Aorta (tissue), 5 donors: ENCODE measurements at places on chromosomes 1 and 21. TPM values are rescaled to one million over a fixed set of nuclear protein-coding genes. Genes with fewer than 3 reads are reported as not detected.

Gene SMYD3
- 29.1 TPM for total RNA-seq

DNA sequence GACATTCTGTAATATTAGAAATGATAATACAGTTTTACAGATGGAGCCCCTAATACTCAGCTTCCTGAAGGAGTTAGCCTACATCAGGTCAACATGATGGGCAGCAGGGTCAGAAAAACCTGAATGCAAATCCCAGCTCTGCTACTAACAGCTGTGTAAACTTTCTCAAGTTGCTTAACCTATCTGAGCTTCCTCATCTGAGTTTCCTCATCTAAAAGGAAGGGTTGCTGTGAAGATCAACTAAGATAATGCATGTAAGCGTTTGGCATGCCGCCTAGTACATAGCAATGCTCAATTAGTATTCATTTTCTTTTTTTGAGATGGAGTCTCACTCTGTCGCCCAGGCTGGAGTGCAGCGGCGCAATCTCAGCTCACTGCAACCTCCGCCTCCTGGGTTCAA, 18.4 kb upstream of the DESI2 start:
- no peak overlapping the region for H3K4me3 ChIP-seq
- H3K36me3 ChIP-seq, result no peaks in the 10 kb centered on the region
- no peaks in the 10 kb centered on the region for H3K27me3 ChIP-seq
- H3K27ac ChIP-seq, result no peak overlapping the region
- DNase-seq, result no peak
- H3K4me1 ChIP-seq, result no peaks in the 10 kb centered on the region

- no peak for DNase-seq
- H3K4me1 ChIP-seq, result no peaks in the 10 kb centered on the region
- H3K4me3 ChIP-seq, result no peak overlapping the region
- no peak overlapping the region for H3K27ac ChIP-seq
These were observed 101.5 kb downstream of the C1orf94 start for GRCh38 chr1:34278211-34278610.

GRCh38 chr1:232291261-232291660, 338.7 kb downstream of the SIPA1L2 start:
- no peaks in the 10 kb centered on the region for H3K36me3 ChIP-seq
- no peak overlapping the region for H3K4me3 ChIP-seq
- no peak overlapping the region for H3K27ac ChIP-seq
- no peak for DNase-seq
- H3K4me1 ChIP-seq, result no peaks in the 10 kb centered on the region

- H3K36me3 ChIP-seq, result no peaks in the 10 kb centered on the region
- no peak for DNase-seq
- H3K4me3 ChIP-seq, result no peak overlapping the region
- no peak overlapping the region for H3K27ac ChIP-seq
- peaks cover 21% of the 10 kb centered on the region for H3K4me1 ChIP-seq
These were observed 43.8 kb upstream of the MACF1 start for GRCh38 chr1:39160703-39161102.

- no peaks in the 10 kb centered on the region for H3K36me3 ChIP-seq
- no peak overlapping the region for H3K4me3 ChIP-seq
- no peak overlapping the region for H3K27ac ChIP-seq
- H3K4me1 ChIP-seq, result peaks cover 4% of the 10 kb centered on the region
- H3K27me3 ChIP-seq, result no peaks in the 10 kb centered on the region
These were observed 37.8 kb downstream of the SGIP1 start for GRCh38 chr1:66571789-66572188.

DNA sequence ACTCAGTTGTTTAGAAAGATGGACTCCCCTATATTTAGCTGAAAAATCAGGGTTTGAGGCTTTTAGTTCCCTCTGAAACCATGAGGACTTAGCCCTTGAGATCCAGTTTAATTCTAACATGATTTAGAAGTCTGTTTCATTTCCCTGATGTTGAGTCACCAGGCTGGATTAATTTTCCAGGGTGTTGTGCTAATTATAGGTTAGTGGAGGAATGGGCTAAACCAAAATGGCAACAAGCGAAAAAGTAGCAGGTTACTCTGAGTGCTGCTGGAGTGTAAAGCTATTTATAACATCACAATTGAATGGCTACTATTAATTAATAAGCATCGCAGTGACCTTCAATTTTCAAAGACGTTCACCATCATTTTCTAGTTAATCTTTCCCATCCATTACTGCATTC, 15.5 kb upstream of the USP24 start:
- no peaks in the 10 kb centered on the region for H3K27me3 ChIP-seq
- no peaks in the 10 kb centered on the region for H3K4me1 ChIP-seq
- no peak overlapping the region for H3K27ac ChIP-seq
- H3K4me3 ChIP-seq, result no peak overlapping the region
- no peak for DNase-seq
- H3K36me3 ChIP-seq, result no peaks in the 10 kb centered on the region

GRCh38 chr1:198929961-198930599, 291.2 kb downstream of the PTPRC start:
- no peak for DNase-seq
- no peaks in the 10 kb centered on the region for H3K4me1 ChIP-seq
- H3K4me3 ChIP-seq, result no peak overlapping the region

DNA sequence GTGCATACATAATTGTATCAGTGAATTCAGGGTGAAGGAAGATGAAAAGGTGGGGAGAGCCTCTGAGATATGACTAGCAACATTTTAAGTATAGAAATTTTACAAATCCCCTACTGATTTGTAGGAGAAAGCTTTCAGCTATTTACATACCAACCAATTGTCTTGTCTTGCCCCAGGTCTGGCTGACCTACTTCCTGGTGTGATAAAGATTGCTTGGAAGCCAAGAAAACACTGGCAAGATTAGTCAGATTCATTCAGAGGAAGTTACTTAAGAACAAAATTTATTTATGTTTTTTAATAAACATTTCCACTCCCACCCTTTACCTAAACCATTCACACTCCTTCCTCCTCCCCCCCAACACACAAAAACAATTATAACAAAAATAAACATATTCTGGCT, 17.5 kb downstream of the PTGS2 start:
- no peaks in the 10 kb centered on the region for H3K36me3 ChIP-seq
- no peak for DNase-seq
- no peaks in the 10 kb centered on the region for H3K27me3 ChIP-seq
- no peak overlapping the region for H3K4me3 ChIP-seq
- no peak overlapping the region for H3K27ac ChIP-seq
- no peaks in the 10 kb centered on the region for H3K4me1 ChIP-seq

Gene AIM2
- 2.6 TPM for total RNA-seq

Gene PADI1
- total RNA-seq, result not detected

Gene SPRR2F
- total RNA-seq, result not detected

DNA sequence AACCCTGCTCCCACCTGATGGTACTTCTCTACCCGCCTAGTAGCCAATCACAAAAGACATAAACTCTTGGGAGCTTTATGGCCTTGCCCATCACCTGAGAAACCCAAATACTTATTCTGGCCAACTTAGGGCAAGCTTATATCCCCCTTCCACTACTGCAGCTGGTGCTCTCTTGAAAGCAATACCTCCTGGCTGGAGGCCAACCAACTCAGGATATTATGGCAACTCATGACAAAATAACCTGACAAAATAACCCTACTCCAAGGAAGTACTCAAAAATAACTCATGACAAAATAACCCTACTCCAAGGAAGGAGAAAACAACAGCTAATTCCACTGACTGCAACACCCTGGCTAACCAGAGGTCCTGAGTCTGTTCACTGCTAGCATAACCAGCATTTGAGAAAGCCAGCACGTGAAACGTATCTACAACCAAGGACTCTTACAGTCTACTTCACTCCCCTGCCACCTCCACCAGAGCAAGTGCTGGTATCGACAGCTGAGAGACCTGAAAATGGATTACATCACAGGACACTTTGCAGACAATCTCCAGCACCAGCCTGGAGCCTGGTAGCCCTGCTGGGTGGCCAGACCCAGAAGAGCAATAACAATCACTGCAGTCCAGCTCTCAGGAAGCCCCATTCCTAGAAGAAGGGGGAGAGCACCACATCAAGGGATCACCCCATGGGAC, 179.9 kb downstream of the COL24A1 start:
- H3K27me3 ChIP-seq, result no peaks in the 10 kb centered on the region
- H3K36me3 ChIP-seq, result no peaks in the 10 kb centered on the region
- H3K27ac ChIP-seq, result no peak overlapping the region
- no peak overlapping the region for H3K4me3 ChIP-seq
- no peaks in the 10 kb centered on the region for H3K4me1 ChIP-seq

GRCh38 chr1:8821084-8821483, 3.6 kb upstream of the RERE start:
- no peak overlapping the region for H3K27ac ChIP-seq
- DNase-seq, result no peak
- no peaks in the 10 kb centered on the region for H3K36me3 ChIP-seq
- H3K27me3 ChIP-seq, result no peaks in the 10 kb centered on the region

DNA sequence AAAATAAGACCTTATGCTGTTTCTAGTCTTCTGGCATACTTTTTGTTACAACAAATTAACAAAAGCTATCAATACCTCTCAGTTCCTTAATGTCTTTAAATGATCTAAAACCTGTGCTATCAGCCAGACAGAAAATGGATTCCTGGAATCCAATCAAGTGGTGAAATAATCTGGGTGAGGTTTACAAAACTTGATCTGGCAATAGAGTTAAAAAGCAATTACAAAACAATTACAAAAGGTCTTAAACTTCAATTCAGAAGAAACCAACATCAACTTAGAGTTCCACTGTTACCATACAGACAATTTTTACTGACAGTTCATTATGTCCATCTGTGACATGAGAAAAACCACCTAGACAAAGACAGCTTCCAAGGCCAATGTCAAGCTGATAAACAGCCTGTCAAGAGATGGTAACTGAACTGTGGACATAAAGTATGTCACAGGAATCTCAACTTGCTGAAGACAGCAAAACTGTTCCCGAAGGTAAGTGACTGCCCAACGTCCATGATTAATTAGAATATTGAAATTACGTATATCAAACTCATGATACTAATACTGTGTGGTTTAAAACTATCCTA, 17.4 kb downstream of the ZZZ3 start:
- no peaks in the 10 kb centered on the region for H3K4me1 ChIP-seq
- H3K27ac ChIP-seq, result no peak overlapping the region
- no peaks in the 10 kb centered on the region for H3K27me3 ChIP-seq
- no peak overlapping the region for H3K4me3 ChIP-seq
- no peaks in the 10 kb centered on the region for H3K36me3 ChIP-seq

DNA sequence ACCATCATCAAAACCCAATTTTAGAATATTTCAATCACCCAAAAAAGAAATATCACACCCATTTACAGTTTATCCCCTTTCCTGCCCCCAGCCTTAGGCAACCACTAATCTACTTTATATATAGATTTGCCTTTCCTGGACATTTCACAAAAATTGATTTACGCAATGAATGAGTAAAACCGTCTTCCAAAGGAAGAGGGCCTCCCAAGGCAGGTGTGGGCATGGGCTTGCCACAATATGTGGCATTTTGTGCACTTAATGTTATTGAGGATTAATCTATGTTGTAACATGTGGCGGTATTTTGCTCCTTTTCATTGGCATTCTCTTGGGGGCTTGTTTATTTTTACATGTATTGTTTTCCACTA, 11.8 kb upstream of the BMP8B start:
- no peak for DNase-seq
- H3K27me3 ChIP-seq, result no peaks in the 10 kb centered on the region
- H3K4me1 ChIP-seq, result no peaks in the 10 kb centered on the region
- H3K27ac ChIP-seq, result no peak overlapping the region
